ENCODE measurements at places on chromosomes 2 and 18.

- no peak for DNase-seq
Observed at GRCh38 chr2:198004921-198005829, 200.8 kb downstream of the PLCL1 start.

GRCh38 chr2:207750345-207750744 lies 19.4 kb downstream of the FZD5 start:
- DNase-seq: no peak

DNA sequence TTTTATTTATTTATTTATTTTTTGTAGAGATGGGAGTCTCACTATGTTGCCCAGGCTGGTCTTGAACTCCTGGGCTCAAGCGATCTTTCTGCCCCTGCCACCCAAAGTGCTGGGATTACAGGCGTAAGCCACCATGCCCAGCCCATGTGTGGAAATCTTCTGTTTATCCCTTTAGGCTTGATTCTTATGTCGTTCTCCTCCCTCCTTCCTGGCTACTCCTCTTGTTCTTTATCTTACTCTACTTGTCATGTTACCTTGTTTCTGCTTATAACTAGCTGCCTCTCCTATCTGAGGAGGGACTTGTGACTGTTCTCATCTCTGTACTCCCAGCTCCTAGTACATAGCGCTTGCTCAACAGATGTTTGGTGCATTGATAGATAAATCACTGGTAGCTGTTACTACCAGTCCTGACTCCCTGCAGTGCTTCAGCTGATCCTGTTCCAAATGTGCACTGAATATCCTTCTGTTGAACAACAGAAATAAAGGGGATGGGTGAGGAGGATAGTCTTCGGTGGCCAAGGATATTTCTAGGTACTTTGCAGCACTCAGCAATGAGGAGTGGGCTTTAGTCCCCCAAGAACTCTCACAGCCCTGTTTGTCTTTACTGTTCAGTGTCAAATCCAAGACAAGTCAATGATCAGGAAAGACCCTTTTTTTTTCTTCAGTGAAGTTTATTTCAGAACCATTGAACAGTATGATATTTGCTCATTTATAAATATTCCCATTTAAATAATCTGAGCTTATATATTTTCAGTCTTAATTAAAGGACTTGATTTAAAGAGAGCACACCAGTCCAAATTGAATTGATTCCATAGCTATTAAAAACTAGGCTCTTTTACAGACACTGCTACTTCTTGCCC lies 7.2 kb downstream of the IL1B start:
- DNase-seq: no peak

DNA sequence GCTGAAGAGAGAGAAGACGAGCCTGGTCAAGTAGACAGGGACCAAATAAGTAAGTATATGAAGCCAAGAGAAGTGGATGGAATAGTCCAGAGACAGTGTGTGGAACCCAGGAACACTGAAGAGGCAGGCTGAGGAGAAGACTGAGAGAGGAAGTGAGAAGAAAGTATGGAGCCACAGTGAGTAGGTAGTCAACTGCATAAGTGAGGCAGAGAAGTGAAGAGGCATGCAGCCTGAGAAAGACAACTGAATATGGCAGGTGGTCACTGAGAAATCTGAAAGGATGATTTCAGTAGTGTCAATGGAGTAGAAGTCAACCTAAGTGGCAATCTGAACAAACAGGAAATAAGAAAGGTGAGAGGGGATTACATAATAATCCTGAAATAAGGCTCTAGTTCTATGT lies 55.4 kb downstream of the CWC22 start:
- DNase-seq: no peak

DNA sequence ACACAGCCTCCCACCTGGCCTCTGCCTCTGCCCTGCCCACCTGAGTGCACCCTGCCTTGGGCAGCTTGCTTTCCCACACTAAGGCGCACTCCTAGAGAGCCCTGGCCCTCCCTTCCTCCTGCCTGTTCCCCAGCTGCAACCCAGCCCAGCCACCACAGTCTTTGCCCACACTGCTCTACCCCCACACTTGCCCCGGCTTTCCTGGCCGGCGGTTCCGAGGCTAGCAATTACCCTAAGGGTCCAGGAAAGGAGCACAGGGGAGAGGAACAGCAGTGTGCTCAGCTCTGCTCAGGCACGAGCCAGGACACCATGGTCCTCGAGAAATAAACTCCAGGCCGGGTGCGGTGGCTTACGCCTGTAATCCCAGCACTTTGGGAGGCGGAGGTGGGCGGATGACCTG lies 237.8 kb upstream of the RAB6C start:
- no peak for DNase-seq

GRCh38 chr2:132721938-132722337 lies 51.9 kb upstream of the LYPD1 start:
- DNase-seq: no peak

- no peak for DNase-seq
Observed at GRCh38 chr2:199756743-199757142, 94.2 kb downstream of the FTCDNL1 start.

GRCh38 chr2:170227951-170228350 lies 50.0 kb downstream of the MYO3B start:
- DNase-seq: no peak

GRCh38 chr2:120438301-120439066 lies 92.5 kb downstream of the INHBB start:
- DNase-seq: no peak

GRCh38 chr18:51399491-51400122 lies 202.1 kb upstream of the MEX3C start:
- DNase-seq: no peak

GRCh38 chr2:239443102-239443620 lies 42.3 kb upstream of the HDAC4 start:
- DNase-seq: no peak

DNA sequence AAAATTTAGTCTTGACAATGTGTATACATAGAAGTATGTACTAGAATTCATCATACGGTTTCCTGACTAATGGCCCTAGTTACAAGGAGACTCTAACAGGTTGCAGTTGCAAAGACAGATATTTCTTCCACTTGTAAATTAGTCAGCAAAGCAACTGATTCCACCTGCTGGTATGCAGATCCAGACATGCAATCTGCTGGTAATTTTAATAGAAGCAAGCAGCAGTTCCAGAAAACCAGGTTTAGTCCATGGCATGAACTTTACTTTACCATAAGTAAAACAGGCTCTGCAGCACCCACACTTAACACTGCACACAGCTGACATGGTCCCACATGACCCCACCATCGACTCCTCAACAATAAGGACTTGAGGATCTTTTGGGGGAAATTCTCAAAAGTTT lies 110.9 kb upstream of the SP3 start:
- DNase-seq: no peak

DNA sequence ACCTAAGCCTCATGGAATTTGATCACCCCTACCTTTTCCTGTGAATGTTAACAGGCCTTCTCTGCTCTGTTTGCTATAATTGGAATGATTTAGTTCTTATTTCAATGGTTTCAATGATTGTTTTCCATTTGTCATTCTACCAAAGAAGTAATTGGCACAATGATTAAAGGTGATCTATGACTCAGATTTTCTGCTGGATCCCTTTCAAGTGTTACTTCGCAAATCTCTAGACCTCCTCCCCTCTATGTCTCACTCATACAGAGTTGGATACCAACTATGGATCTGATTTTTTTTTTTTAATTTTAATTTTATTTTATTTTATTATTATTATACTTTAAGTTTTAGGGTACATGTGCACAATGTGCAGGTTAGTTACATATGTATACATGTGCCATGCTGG lies 29.6 kb upstream of the FAM117B start:
- DNase-seq: no peak

DNA sequence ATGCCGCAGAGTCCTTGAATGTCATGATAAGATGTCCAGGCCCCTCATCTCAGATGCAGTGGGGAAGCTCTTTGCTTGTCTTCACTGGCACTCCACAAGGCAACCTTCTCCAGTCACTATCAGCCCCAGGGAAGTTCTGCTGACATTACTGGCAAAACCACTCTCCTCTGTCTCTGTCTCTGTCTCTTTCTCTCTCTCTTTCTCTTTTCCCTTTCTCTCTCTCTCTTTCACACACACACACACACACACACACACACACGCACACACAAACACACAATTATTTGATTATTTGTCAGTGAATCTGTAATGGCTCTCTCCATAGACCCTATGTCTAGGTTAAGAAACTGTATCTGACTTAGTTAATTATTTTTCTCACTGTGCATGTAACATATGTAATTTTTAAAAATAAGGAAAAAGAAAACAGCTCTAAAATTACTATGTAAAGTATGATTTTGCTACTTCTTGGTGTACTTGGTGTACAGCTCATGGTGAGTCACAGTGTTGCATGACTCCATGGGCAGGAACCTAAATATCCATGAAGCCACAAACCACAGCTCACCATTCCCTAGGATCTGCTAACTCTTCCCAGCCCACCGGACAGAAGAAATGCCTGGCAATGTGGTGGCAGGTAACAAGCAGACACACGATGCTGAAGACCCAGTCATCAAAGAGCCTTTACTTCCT lies 594.9 kb upstream of the ID2 start:
- DNase-seq: no peak

GRCh38 chr2:48120759-48121242 lies 214.5 kb upstream of the FBXO11 start:
- DNase-seq: no peak

Measured in activated naive CD4-positive, alpha-beta T cell (primary cell).